Effector memory CD4-positive, alpha-beta T cell (primary cell): ENCODE measurements at places on chromosomes 4 and X.

- DNase-seq = no peak
These were observed 359.2 kb downstream of the EPHA5 start for GRCh38 chr4:65311120-65311519.

- DNase-seq = no peak
These were observed 4.5 kb upstream of the CBR4 start for GRCh38 chr4:169014586-169014985.

- no peak for DNase-seq
These were observed 30.9 kb downstream of the PAGE2 start for GRCh38 chrX:55119712-55120111.

DNA sequence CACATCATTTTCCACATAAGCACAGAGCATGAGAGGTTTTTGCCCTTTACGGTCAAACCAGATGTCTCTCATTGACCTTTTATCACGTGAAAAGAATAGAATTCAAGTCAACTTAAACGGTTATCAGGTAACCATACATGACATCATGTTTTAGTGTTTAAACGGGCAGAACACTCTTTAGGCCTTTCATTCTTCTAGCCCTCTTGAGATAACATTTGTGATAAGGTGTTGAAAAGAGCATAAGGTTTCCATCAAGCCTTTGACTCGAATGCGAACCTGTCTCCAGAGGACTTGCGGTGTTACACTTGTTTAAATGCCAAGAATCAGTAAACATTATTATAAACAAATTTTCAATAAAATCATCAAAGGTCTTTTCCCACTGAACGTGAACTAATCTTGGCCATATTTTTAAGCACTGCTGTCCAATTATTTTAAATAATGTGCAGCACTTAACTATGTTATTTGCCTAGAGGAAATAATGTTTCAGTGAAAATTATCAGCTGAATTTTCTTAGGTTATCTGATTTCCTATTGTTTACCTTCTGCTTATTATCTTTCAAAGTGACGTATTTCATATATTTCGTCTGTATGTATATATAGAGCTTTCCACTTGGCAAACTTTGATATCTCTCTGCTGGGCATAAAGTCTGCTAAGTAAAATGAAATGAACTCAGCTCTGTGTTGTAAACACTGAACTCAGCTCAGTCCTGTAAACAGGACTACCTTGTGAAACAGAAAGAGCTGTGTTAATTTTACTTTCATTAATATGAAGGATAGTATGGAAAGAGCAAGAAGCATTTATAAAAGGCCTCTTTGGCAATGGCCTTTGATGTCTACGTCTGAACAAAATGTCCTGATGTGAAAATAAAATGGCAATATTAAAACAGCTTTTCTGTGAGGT lies 33.3 kb downstream of the TENM3 start:
- DNase-seq = no peak

DNA sequence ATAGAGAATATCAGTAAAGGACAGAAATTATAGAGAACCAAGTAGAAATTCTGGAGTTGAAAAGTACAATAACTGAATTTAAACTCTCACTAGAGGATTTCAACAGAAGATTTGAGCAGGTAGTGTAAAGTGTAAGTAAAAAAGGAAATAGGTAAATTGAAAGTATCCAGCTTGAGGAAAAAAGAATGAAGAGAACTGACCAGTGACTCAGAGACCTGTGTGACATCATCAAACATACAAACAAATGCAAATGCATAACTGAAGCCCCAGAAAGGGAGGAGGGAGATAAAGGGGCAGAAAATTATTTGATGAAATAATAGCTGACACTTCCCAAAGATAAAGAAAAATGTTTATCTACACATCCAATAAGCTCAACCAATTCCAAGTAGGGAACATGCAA lies 8.3 kb upstream of the SPON2 start:
- DNase-seq = no peak

DNA sequence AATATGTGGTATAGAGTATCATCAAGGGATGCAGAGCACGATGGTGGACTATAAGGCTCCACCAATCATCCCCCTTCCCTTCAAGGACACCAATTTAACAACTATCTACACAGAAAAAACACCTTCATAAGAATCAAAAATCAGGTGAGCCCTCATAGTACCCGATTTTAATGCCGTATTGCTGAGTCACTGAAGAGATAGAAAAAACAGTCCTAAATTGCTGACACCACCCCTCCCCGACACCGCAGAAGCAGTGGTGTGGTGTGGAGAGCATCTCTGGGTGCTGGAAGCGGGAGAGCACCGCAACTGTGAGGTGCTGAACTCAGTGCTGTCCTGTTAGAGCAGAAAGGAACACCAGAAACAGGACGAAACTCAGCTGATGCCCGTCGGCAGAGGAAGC lies 49.3 kb downstream of the ABCB7 start:
- DNase-seq = no peak

GRCh38 chr4:187258651-187259401 lies 535.2 kb upstream of the FAT1 start:
- no peak for DNase-seq

GRCh38 chr4:169810325-169811323 lies 52.9 kb upstream of the HPF1 start:
- no peak for DNase-seq

- no peak for DNase-seq
These were observed 104.5 kb downstream of the MBNL3 start for GRCh38 chrX:132384301-132384700.
